Activated CD4-positive, CD25-positive, alpha-beta regulatory T cell (primary cell): ENCODE measurements at places on chromosomes 5 and 9.

DNA sequence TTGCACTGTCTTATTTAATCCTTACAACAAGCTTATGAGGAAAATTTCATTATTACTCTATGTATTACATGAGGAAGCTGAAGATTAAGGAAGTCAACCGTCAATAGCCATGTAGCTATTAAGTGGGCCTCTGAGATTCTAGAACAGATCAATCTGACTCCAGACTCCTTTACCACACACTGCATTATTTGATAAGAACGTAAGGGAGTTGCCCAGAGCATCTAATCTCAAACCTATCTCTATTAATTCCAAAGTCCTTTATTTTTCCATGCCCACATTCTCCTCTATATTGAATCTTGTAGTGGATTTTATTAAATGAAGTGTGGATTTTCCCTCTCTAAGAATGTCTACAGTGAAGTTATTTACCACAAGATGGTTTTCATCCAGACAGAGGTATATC is 118.2 kb upstream of the MTAP start:
- DNase-seq, result no peak

DNA sequence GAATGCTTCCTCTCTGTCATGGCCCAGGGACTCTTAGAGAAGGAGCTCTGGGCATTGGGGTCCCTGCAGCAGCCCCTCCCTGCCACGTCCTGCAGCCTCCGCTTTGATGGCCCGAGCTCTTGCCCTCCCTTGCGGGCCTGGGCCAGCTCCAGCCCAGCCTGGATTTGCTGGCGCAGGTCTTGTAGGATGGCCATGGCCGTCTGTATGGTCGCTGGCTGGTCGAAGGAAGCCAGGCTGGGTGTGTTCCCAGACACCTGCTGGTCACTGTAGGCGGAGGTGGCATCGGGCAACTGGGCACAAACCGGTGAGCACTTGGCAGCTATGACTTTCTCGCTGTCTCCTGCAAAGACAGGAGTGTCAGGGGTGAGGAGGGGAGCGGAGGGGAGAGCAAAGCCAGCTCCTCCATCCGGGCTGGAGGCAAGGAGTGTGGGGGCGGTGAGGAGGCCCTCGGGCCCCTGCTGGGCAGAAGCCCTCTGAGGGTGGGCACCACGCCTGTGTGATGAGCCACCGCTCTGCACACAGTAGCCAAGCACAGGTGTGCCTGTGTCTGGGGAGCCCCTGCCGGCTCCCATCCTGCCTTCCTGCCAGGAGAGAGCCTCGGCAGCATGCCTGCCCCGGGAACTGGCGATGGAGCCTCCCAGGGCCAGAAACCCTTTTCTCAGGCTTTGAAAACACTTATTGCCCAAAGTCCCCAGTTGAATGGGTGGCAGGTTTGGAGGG is 12.4 kb downstream of the CCDC187 start:
- no peak for DNase-seq

GRCh38 chr9:129834489-129835127 is 467 bp downstream of the C9orf78 start:
- DNase-seq, result no peak

DNA sequence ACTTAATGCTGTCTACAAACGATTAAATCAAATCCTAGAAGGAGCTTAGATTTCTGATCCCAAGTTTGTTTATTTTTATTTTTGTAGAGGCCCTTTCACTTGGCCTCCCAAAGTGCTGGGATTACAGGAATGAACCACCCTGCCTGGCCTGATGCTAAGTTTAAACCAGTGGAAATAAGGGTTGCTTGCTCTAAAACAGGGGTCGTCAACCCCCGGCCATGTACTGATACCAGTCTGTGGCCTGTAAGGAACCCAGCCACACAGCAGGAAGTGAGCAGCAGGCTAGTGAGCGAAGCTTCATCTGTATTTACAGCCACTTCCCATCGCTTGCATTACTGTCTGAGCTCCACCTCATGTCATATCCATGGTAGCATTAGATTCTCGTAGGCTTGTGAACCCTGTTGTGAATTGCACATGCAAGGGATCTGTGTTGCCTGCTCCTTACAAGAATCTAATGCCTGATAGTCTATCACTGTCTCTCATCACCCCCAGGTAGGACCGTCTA is 11.4 kb downstream of the TTC1 start:
- DNase-seq, result no peak

- no peak for DNase-seq
Measured at GRCh38 chr5:176581361-176581760, 28.6 kb downstream of the GPRIN1 start.

- DNase-seq, result no peak
Measured at GRCh38 chr5:76325326-76325725, 77.8 kb upstream of the IQGAP2 start.

GRCh38 chr9:134178768-134179551 is 14.6 kb upstream of the RNU6ATAC start:
- DNase-seq, result no peak

DNA sequence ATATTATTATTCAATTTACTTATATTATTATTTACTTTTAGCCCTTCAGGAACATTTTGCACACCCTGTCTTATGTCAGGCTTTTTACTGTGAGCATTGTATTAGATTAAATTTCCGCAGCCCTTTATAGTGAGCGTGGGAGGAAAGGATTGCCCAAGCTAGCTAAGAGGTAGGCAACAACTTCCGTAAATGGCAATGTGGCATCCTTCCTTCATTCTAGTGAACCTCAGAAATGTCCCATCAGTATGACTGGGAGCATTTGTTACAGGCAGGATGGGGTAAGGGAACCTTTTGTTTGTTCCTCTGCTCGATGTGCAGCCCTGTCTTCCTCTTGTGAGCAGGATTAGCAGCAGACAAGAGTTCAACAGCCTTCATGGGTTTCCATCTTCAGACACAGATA is 6.2 kb upstream of the CD180 start:
- DNase-seq, result no peak

- DNase-seq, result no peak
Measured at GRCh38 chr9:33192493-33193255, 25.5 kb upstream of the B4GALT1 start.

DNA sequence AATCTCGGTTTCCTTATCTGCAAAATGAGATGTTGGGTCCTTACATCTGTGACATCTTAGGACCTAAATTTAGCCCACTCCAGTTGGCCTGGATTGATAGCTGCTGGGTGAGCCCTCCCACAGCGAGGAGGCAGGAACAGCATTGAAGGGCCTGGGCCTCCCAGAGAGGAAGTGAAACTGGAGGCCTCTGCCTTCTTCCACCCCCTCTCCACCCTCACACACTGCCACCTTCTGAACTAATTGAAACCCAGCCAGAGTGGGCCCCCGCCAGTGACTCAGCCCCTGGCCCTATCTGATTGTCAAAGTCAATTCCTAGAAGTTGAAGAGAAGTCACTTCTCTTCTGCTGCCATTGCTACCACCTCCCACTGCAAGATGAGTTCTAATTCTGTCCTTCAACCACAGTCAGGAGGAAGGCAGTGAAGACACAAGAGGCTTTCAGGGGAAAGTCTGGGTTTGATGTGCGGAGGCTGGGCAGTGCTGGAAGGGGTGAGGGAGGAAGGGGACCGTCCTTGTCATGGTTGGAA is 55.2 kb upstream of the NEK6 start:
- peak; percentile 66 for DNase-seq

DNA sequence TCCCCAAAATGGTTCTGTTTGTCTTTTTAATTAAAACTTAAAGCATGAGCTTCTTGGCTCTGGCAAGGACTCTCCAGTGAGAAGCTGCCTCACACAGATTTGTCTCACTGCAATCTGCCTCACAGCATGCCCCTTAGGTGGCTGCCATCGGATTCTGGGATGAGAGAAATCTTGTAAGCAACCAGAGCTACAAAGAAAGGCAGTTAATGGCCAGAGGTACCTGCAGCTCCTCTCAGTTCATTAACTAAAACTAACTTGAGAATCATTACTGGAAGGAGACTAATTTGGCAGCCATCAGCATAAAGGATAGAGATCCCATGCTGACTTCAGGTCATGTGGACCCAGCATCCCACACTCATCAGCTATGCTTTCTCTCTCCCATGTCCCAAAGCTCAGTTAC is 220.6 kb upstream of the DMAC1 start:
- no peak for DNase-seq

DNA sequence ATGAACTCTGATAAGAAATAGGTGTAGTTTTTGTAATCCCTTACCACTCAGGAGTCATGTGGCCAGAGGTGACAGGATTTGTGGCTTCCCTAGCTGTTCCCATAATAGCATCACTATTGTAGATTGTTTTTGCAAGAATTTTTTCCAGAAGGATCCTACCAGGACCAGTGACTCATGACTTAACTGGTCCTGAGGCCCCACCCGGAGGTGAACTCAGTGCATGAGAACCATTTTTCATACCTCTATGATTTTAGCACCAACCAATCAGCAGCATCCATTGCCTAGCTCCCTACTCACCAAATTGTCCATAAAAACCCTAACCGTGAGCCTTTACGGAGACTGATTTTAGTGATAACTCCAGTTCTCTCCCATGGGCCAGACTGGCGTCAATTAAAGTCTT is 484.8 kb downstream of the PSAT1 start:
- no peak for DNase-seq

- DNase-seq, result no peak
Measured at GRCh38 chr9:116450378-116451139, 236.5 kb upstream of the TRIM32 start.

- DNase-seq, result no peak
Measured at GRCh38 chr5:84715091-84715490, 330.4 kb upstream of the EDIL3 start.

GRCh38 chr9:91776409-91777291 is 173.4 kb downstream of the ROR2 start:
- DNase-seq, result no peak

DNA sequence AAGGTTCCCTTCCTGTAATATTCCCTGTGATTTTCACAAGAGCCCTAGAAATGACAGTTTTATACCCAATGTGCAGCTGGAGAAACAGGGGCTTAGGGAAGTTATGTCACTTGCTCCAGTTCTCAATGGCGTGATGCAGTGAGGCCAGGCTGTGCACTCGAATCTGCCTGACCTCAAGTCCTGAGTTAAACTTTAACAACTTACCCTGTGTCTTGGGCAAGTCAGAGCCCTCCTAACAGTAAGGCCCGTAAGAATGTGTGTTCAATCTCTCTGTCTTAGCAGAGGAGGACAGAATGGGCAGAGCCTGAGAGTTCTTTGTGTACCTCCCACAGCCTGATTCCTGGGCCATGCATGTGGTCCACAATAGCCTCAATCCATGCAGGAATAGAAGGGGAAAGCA is 181.1 kb downstream of the TRIM32 start:
- no peak for DNase-seq

DNA sequence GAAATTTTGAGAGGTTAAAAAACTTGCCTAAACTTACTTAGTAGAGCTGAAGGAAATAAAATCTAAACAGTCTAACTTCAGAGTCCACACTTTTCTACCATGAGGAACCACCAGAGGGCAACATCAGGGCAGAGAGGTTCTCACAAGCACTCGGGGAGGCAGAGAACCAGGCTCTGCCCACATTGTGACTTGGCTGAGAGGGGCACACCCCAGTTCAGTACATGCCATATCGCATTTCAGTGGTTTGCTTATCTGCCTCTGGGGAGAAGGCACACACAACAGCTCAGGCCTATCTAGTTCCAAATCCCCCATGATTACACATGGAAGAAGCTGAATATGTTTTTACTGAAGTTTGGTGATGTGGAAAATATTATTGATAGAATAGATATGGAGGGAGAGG is 49.2 kb downstream of the EQTN start:
- DNase-seq, result no peak

- DNase-seq, result no peak
Measured at GRCh38 chr9:109063760-109064159, 50.5 kb upstream of the CTNNAL1 start.

- no peak for DNase-seq
Measured at GRCh38 chr5:150108711-150109514, 22.6 kb upstream of the CSF1R start.

DNA sequence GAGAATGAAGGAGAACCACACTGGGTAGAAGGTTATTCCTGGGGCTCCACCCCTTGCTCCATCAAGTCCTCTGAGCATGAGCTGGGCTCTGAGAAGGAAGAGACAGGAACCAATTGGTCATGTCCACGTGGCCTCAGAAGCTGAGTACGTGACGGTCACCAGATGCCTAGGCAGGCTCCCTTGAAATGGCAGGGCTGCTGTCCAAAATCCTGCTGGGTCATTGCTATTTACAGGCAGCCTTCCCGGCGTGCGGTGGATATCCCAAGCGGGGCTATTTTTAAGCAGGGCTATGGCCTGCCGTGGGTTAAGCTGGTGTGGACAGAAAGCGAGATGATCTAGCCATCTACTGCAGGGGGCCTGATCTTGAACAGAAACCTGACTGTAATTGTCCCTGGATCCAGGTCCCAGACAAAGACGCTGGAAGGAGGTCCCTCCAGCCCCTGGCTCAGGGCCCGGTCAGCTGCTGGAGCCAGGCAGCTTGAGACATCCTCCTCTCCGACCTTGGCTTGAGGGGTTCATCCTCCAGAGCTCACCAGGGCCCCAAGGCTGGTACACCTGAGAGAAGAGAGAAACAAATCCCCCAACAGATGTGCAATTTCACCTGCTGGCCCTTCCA is 550 bp upstream of the CKMT2 start:
- DNase-seq, result no peak
